ENCODE measurements at places on chromosomes 1 and 21.

GRCh38 chr1:20626524-20626923 lies 6.7 kb upstream of the PINK1 start:
- no peak for DNase-seq

DNA sequence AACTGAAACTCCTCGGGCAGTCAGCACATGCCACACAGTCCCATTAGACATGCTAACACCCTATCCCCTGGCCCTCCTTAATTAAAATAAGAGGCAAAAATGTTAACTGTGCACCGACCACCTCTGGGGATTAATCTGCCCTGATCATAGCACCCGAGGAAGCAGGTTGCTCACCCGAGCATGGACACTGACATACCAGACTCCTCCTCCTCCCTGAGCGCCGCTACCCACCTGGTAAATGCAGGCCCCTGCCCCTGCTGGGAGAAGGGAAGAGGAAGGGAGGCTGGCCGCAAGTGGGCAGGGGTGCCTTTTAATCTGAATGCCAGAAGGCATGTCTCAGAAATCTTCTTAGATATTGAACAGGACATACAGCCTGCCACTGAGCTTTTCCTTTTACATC lies 360.9 kb downstream of the RRAGC start:
- no peak for DNase-seq

DNA sequence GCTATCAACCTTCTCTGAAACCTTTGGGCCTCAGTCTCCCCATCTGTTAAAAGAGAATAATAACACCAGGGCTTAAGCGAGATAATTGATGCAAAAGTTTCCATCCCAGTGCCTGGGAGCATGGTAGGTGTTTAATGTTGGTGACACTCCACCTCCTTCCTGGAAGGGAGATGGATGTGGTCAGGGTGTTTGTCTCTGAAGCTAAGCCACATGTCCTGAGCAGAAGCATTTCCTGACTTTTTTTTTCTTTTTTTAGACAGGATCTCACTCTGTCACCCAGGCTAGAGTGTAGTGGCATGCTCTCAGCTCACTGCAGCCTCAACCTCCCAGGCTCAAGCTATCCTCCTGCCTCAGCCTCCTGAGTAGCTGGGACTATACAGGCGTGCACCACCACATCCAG lies 72.6 kb upstream of the HMGB4 start:
- no peak for DNase-seq

- no peak for DNase-seq
Measured at GRCh38 chr1:168601051-168601450, 24.6 kb downstream of the XCL1 start.
